Neural crest cell (in vitro differentiated cells): ENCODE measurements at places on chromosomes 13 and 19. TPM values are rescaled to one million over a fixed set of nuclear protein-coding genes. Genes with fewer than 3 reads are reported as not detected.
A peak's percentile ranks its signal among the peaks of the same experiment; 100 is the strongest.

DNA sequence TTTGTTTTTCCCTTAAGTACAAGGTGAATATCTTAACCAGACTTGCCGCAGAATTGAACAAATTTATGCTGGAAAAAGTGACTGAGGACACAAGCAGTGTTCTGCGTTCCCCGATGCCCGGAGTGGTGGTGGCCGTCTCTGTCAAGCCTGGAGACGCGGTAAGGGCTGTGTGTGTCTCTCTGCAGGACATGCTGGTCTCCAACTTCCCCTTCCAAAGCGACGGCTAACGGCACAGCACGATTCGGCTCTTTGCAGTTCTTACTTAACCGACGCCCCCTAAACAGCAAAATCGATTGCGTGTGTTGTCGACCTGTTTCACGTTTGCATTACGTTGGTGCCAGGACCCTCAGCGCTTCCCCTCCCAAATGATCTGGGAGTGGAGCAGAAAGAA, 73.2 kb downstream of the GGACT start:
- H3K27me3 ChIP-seq = peaks cover 3% of the 10 kb centered on the region
- peaks cover 59% of the 10 kb centered on the region for H3K4me1 ChIP-seq
- H3K36me3 ChIP-seq = no peaks in the 10 kb centered on the region

DNA sequence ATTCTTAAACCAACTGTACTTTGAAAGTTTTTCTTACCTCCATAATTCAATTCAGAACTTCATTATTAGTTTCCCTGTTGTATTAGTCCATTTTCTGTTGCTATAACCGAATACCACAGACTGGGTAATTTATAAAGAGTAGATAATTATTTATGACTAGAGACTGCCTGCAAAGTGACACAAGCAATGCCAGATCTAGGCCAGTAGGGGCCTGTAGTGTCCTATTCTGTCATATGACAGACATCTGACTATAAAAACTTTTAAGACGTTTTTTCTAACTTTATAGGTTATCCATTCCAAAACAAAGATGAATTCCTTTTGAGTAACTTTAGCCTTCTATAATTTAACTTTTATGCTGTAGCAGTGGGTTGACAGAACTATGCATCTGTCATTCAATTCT, 2783.8 kb downstream of the PCDH9 start:
- no peak overlapping the region for H3K4me3 ChIP-seq
- no peak overlapping the region for H3K27ac ChIP-seq
- no peaks in the 10 kb centered on the region for H3K36me3 ChIP-seq
- H3K4me1 ChIP-seq = no peaks in the 10 kb centered on the region

DNA sequence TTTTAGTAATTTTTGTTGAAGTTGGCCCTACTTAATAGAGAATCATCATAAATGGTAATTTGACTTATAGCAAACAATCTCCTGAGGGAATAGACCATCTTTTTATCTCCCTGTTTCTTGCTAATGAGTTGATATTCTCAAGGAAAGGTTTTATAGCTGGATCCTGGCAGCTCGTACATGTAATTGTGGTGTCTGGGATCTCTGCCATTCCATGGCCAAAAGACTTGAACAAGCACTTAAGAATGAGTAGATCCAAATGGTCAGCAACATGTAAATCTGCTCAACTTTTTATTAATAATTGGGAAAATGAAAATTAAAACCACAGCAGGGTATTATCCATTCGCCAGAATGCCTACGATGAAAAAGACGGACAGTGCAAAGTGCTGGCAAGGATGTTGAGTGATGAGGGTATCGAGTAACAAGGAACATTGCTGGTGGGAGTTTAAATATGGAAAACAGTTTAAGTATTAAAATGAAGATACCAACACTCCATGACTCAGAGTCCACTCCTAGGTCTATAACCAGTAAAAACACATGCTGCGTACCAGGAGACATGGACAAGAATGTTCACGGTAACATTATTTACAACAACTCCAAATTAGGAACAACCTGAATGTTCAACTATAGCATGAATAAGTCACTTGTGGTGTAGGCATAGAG, 5.1 kb upstream of the GPR18 start:
- H3K27me3 ChIP-seq = no peaks in the 10 kb centered on the region
- peaks cover 24% of the 10 kb centered on the region for H3K4me1 ChIP-seq
- no peaks in the 10 kb centered on the region for H3K36me3 ChIP-seq
- DNase-seq = no peak

DNA sequence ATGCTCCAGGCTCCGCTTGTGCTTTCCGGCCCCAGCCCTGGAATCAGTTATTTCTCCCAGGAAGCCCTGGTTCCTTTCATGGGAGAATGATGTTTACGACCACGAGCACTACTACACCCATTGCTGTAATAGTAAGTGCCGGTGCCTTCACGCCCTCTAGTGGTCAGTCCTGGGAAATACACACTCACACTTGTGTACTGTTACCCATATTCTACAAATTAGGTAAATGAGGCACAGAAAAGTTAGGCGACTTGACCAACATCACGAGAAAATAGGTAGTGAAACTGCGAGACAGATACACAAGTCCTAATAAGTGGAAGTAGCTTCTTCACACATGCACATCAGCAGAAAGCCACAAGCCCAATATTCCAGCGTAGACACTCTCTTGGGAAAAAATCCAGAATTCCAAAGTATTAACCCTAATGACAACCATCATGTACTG, 21.7 kb downstream of the CEACAM21 start:
- no peaks in the 10 kb centered on the region for H3K4me1 ChIP-seq
- H3K27ac ChIP-seq = no peak overlapping the region
- H3K27me3 ChIP-seq = peaks cover 23% of the 10 kb centered on the region
- H3K4me3 ChIP-seq = no peak overlapping the region
- peak; percentile 56 for DNase-seq

- peaks cover 19% of the 10 kb centered on the region for H3K4me1 ChIP-seq
- peak overlapping the region; percentile 81 for H3K4me3 ChIP-seq
- H3K27ac ChIP-seq = no peak overlapping the region
- peaks cover 2% of the 10 kb centered on the region for H3K36me3 ChIP-seq
- H3K27me3 ChIP-seq = peaks cover 17% of the 10 kb centered on the region
Observed at GRCh38 chr19:4327252-4327876, 11.3 kb downstream of the STAP2 start.

- no peak for DNase-seq
- no peak overlapping the region for H3K27ac ChIP-seq
- no peak overlapping the region for H3K4me3 ChIP-seq
- no peaks in the 10 kb centered on the region for H3K4me1 ChIP-seq
Observed at GRCh38 chr13:82115391-82115790, 1766.9 kb downstream of the SLITRK1 start.

- H3K27ac ChIP-seq = no peak overlapping the region
- no peaks in the 10 kb centered on the region for H3K27me3 ChIP-seq
- H3K4me1 ChIP-seq = peaks cover 30% of the 10 kb centered on the region
- DNase-seq = no peak
- H3K36me3 ChIP-seq = peaks cover 51% of the 10 kb centered on the region
- no peak overlapping the region for H3K4me3 ChIP-seq
Observed at GRCh38 chr19:30000862-30001261, 58.8 kb downstream of the URI1 start.

GRCh38 chr19:14167576-14168138, 31.3 kb upstream of the ASF1B start:
- no peak overlapping the region for H3K4me3 ChIP-seq
- peaks cover 16% of the 10 kb centered on the region for H3K36me3 ChIP-seq
- DNase-seq = no peak
- H3K27ac ChIP-seq = no peak overlapping the region
- peaks cover 12% of the 10 kb centered on the region for H3K4me1 ChIP-seq

DNA sequence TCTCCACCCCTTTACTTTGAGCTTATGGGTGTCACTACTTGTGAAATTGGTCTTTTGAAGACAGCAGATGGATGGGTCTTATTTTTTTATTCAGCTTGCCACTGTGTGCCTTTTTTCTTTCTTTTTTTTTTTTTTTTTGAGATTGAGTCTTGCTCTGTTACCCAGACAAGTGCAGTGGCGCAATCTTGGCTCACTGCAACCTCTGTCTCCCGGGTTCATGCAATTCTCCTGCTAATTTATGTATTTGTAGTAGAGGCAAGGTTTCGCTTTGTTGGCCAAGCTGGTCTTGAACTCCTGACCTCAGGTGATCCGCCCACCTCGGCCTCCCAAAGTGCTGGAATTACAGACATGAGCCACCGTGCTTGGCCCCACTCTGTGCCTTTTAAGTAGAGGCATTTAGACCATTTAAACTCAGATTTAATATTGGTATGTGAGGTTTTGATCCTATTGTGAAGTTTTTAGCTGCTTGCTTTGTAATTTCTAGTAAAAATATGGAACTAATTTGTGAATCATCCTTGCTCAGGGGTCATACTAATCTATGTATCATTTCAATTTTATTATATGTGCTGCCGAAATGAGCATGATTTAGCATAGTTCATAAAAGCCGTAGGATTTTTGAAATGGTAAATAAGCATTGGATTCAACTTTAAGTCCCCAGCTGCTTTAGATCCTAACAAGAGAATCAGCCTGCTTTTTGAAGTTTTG, 584.5 kb downstream of the SLITRK1 start:
- no peak for DNase-seq
- no peak overlapping the region for H3K27ac ChIP-seq
- no peaks in the 10 kb centered on the region for H3K36me3 ChIP-seq
- H3K27me3 ChIP-seq = no peaks in the 10 kb centered on the region
- no peaks in the 10 kb centered on the region for H3K4me1 ChIP-seq

DNA sequence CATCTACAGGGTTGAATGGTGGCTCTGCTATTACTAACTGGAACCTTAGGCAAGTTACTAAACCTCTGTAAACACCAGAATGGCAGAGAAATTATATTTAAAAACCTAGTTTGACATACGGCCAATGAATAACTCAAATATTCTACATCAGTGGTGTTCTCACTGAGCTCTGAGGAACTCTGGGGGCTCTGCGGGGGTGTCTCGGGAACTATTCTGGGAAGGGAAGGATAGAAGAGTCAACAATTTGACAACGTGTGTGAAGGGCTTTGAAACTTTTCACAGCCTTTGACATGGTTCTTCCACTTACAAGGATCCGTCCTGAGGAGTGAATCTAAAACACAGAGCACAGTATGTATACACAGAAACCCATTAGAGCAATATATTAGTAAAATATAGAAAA, 38.7 kb downstream of the SOHLH2 start:
- no peak for DNase-seq
- no peak overlapping the region for H3K27ac ChIP-seq
- no peaks in the 10 kb centered on the region for H3K36me3 ChIP-seq
- H3K4me1 ChIP-seq = peaks cover 8% of the 10 kb centered on the region
- no peak overlapping the region for H3K4me3 ChIP-seq

DNA sequence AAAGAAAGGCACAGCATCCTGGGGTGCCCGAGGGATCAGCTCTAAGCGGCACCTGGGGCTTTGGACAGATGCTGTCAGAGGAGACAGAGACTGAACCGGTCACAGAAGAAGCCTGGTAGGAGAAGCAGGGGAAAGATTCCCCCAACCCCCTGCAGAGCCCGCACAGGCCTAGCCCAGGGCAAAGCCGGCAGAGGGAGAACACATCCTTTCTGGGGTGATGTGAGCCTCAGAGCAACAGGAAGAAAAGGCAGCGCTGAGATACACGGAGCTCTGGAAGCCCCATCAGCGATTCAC, 101.2 kb downstream of the CRYL1 start:
- H3K27me3 ChIP-seq = no peaks in the 10 kb centered on the region
- H3K4me1 ChIP-seq = peaks cover 24% of the 10 kb centered on the region
- DNase-seq = no peak
- peaks cover 3% of the 10 kb centered on the region for H3K36me3 ChIP-seq
- no peak overlapping the region for H3K27ac ChIP-seq

DNA sequence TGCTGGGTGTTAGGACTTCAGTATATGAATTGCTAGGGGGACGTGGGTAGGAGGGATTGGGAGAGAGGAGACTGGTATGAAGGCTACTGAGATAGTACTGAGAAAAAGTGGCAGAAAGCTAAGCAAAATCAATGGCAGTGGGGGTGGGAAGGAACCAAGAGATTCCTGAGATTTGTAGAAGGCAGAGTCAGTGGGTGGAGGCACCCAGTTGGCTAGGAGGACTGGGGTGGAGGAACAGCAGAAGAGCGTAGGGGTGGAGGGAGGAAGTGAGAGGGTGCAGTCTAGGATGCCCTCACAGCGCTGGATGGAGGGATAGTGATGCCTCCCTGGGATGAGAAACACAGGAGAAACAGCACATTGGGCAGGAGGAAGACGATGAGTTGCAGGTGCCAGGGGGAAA, 5.6 kb upstream of the MEDAG start:
- H3K4me1 ChIP-seq = peaks cover 23% of the 10 kb centered on the region
- no peak overlapping the region for H3K27ac ChIP-seq
- peaks cover 21% of the 10 kb centered on the region for H3K27me3 ChIP-seq
- H3K4me3 ChIP-seq = no peak overlapping the region
- no peaks in the 10 kb centered on the region for H3K36me3 ChIP-seq

GRCh38 chr13:81927347-81927746, 1586.4 kb upstream of the SPRY2 start:
- H3K4me1 ChIP-seq = no peaks in the 10 kb centered on the region
- H3K4me3 ChIP-seq = no peak overlapping the region
- no peak for DNase-seq
- no peaks in the 10 kb centered on the region for H3K27me3 ChIP-seq
- no peak overlapping the region for H3K27ac ChIP-seq
- no peaks in the 10 kb centered on the region for H3K36me3 ChIP-seq

DNA sequence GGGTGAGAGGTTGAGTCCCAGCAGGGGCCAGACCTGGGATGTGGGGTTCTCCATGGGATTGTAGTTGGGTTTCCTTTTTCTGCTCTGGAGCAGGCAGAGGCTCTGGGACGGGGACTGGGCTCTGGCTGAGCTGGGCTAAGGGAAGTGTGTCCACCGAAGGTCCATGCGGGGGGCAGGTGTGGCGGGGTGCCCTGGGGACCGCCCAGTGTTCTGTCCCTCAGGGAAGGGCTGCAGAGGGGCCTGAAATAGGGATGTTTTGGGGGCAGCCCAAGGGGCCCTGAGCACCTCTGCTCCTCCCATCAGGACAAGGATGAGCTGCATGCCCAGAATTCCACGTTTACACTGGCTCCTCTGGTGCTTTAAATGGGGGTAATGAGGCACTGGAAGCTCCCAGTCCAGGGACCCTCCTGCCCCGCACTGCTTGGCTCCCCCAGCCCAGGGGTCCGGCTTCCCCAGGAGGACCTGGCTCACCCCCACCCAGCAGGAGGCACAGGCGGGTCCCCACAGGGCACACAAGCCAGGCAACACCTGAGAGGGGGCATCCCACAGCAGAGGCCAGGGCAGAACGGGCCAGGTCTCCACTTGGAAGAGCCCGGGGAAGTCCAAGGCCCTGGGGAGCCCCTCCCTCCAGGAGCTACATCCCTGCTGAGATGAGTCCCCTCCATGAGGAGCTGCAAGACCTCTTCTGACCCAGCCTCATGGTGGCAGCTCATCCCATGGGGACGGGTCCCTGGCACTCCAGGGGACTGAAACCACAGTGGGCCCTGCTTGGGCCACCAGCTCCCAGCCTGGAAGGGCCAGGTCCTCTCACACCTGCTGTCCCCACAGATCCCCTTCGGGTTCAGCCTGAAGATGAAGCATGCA, 14.7 kb upstream of the ZNF14 start:
- no peak for DNase-seq
- no peak overlapping the region for H3K27ac ChIP-seq
- H3K27me3 ChIP-seq = peaks cover 4% of the 10 kb centered on the region

- H3K4me3 ChIP-seq = no peak overlapping the region
- peaks cover 3% of the 10 kb centered on the region for H3K36me3 ChIP-seq
- DNase-seq = no peak
- no peak overlapping the region for H3K27ac ChIP-seq
Observed at GRCh38 chr19:7540761-7541474, 5.4 kb downstream of the PNPLA6 start.

- H3K4me1 ChIP-seq = peaks cover 26% of the 10 kb centered on the region
- no peak overlapping the region for H3K4me3 ChIP-seq
- H3K27me3 ChIP-seq = no peaks in the 10 kb centered on the region
- H3K27ac ChIP-seq = no peak overlapping the region
- DNase-seq = no peak
Observed at GRCh38 chr13:33776239-33776881, 41.6 kb upstream of the RFC3 start.

The MIA gene
- 6.9 and 9.9 TPM in 2 replicates for total RNA-seq

The UBE2L5 gene
- not detected in 2 replicates for total RNA-seq

The ELL gene
- 11.1 and 14.2 TPM in 2 replicates for total RNA-seq

The C1QTNF9 gene
- not detected in 2 replicates for total RNA-seq

The BST2 gene
- not detected in 2 replicates for total RNA-seq

The SLC10A2 gene
- total RNA-seq = 0.07 and 0.09 TPM in 2 replicates

The KCNJ14 gene
- 1.5 and 2.0 TPM in 2 replicates for total RNA-seq
